Naive B cell (primary cell): ENCODE measurements at places on chromosomes 13 and 19.

DNA sequence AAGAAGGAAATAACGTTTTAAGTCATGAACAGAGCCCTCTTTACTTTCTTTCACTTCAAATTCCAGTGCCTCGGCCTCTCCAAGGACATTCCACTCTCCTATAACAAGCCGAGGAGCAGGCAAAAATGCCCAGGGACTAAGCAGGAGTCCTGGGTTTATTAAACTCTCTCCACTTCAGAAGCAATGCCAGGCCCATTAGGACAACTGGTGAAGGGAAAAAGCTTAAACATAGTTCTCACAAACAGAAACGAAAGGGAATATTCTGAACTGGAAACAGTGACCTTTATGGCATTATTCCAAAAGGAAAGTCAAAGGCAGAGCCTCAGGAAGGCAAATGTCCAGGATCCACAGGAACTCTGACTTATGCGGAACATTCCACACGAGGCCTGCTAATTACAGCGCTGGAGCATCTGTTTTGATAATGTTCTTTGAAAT lies 30.9 kb upstream of the MED4 start:
- no peak for DNase-seq

DNA sequence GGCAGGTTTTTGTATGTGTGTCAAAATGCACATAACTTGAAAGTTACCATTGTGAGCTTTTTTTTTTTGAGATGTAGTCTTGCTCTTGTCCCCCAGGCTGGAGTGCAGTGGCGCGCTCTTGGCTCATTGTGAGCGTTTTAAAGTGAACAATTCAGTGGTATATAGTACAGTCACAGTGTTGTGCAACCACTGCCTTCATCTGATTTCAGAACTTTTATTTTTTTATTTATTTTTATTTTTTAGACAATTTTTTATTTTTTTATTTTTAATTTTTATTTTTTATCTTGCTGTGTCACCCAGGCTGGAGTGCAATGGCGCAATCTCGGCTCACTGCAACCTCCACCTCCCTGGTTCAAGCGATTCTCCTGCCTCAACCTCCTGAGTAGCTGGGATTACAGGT lies 15.0 kb downstream of the SLC25A42 start:
- DNase-seq = no peak

DNA sequence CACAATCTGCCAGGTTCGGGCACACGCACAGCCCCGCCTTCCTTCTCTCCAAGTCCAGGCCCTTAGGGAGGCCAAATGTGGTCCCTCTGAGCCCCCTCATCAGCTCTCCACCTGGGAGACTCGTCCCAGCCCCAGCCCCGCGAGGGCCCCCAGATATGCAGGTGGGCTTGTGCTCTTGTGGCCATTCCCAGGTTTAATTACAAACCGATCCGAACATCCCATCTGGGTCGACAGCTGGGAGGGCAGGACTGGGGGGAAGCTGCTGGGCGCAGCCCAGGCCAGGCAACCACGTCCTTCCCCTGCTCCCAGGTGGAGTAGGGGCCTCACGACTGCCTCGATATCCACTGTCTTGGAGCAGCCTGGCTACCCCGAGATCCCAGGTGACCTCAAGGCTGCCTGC lies 7.5 kb upstream of the C2CD4C start:
- DNase-seq = no peak

- no peak for DNase-seq
These were observed 232.7 kb downstream of the TUBA3C start for GRCh38 chr13:18948664-18949488.

- no peak for DNase-seq
These were observed 382.8 kb upstream of the ZNF507 start for GRCh38 chr19:31962561-31962996.

GRCh38 chr13:97390941-97391600 lies 42.9 kb upstream of the RAP2A start:
- no peak for DNase-seq

DNA sequence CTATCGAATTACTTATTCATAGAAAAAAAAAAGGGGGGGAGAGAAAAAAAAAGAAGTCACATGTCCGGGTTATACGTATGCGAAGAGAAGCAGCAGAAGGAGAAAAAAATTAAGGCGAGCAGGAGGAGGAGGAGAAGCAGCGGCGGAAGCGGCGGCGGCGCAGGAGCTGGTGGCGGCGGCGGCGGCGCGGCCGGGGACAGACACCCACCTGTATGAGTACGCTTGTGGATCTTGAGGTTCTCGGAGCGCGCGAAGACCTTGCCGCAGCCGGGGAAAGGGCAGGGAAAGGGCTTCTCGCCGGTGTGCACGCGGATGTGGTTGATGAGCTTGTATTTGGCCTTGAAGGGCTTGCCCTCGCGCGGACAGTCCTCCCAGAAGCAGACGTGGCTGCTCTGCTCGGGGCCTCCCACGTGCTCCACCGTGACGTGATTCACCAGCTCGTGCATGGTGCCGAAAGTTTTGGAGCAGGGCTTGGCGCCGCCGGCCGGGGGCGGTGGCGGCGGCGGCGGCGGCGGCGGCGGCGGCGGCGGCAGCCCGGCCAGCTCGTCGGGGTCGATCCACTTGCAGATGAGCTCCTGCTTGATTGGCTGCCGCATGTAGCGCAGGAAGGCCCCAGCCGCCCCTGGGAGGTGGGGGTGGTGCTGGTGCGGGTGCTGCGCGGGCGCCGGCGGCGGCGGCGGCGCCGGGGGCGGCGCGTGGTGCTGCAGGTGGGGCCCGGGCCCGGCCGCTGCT lies 1.5 kb downstream of the ZIC5 start:
- no peak for DNase-seq

DNA sequence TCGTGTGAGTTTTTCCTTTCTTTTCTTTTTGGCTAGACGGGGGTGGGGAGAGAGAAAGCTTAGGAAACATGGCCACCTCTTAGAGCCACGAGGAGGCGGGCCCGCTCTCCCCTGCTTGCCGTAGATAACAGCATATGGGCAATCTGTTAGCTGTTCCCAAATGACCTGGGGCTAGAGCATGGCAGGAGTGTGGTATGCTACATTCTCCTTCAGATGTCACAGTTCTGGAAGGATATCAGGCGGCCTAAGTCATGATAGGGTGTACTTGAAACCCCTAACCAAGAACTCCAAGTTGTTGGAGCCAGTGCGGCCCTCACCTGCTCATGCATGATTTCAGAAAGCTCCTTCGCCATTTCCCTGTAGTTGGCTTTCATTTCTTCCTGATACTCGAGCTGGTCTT lies 44.3 kb upstream of the SLC15A1 start:
- no peak for DNase-seq
